ENCODE measurements at places on chromosomes 6 and 20.

- DNase-seq = no peak
These were observed 520.9 kb downstream of the CD83 start for GRCh38 chr6:14638435-14638905.

DNA sequence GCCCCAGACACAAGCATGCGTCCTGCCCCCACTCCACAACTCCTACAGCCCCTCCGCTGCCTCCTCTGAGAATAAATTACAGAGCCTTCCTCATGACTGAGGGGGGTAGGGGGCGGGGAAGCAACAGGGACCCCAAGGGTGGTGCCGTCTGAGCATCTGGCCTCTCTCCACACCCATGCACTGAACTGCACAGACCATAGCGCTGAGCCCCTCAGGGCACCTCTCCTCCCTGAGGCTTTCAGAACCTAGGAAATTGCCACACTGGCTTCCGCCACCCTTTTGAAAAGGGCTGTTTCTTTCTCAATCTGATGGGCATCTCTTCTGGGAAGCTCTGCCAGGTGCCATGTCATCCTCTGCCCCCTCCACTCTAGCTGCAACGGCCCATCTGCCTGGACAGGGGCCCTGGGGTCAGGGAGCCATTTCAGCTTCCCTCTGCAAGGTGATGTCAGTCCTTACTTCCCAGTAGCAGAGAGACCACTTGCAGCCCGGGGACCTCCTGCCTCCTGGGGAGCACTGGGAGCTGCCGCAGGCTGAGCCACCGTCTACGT lies 2.5 kb downstream of the CST7 start:
- DNase-seq = no peak

DNA sequence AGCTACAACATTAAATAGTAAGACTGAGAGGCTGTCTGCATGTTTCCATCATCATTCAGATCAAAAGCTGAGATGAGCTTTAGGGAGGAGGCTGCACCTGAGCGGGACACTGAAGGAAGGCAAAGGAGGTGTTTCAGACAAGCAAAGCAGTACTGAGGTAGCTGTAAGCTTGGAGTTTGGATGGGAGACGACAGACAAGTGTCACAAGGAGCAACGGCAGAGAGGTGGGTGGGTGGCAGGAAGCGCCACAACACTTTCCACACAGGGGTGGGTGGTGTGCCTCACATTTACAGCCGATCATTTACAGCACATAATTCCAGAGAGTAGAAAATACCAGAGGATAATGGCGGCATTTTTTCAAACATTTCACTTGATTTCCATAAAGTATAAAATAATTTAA lies 205.5 kb upstream of the SHLD1 start:
- no peak for DNase-seq

DNA sequence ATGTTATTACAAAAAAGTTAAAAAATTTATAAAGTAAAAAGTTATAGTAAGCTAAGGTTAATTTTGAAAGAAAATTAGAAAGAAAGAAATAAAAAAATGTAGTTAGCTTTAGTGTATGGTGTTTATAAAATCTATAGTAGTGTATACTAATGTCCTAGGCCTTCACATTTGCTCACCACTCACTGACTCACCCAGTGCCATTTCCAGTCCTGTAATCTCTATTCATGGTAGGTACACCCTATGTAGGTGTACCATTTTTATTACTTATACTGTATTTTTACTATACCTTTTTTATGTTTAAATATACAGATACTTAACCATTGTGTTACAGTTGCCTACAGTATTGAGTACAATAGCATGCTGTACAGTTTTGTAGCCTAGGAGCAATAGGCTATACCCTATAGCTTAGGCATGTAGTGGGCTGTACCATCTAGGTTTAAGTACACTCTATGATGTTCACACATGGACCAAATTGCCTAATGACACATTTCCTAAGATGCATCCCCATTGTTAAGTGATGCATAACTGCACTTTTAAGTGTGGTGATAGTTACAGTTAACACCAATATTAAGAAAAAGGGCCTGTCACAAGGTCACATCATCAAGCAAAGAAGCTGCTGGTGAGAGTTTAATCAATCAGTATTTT lies 8.0 kb downstream of the CD2AP start:
- DNase-seq = peak; percentile 14

- no peak for DNase-seq
These were observed 86.9 kb downstream of the LYRM4 start for GRCh38 chr6:5173810-5174209.

DNA sequence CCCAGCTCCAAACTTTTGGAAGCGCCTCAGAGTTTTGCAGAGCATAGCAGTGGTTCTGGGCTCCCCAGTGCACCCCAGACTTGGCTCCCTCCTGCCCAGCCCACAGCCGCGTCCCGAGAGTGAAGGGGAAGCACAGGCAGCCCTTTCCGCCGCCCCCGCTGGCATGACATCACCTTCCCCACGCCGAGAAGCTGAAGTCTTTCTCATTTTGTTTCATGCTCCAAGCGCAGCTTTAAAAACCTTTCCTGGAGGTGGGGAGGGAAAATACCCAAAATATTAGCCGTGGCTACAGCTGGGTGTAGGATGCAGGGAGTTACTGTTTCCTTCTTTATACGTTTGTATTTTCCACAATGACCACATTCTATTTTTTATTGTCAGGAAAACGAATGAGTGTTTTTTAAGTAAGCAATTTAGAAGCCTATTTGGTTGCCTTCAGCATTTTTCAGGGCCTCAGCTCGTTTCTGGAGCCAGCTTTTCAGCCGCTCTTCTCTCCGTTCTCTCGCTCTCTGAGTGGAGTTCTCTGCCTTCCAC lies 72.9 kb downstream of the SNX5 start:
- peak; percentile 54 for DNase-seq

DNA sequence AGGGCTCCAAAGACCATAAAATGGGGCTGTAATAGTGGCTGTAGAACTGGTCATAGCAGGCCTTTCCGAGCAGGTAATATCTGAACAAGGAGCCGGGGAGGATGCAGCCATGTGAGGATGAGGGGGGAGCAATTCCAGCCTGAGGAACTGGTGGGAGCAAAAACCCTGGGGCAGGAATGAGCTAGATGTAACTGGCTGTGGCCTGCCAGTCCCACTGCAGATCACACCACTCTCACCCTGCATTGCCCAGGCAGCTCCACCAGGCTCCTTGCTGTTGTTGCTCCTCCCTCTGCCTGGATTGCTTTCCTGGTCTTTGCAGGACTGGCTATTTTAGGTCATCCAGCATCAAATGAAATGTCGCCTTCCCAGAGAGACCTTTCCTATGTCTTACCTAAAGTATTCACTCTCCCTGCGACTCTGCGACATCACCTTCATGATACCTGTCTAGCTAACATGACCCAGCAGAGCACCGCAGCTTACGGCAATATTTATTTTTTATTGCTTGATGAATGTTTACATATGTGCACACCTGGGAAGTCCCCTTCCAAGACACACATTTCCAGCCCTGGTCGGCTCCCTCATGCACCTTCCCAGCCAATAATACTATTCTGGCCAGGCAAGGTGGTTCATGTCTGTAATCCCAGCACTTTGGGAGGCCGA lies 2.4 kb upstream of the ZFP64 start:
- no peak for DNase-seq

GRCh38 chr6:155313602-155314091 lies 637 bp downstream of the TFB1M start:
- DNase-seq = no peak

DNA sequence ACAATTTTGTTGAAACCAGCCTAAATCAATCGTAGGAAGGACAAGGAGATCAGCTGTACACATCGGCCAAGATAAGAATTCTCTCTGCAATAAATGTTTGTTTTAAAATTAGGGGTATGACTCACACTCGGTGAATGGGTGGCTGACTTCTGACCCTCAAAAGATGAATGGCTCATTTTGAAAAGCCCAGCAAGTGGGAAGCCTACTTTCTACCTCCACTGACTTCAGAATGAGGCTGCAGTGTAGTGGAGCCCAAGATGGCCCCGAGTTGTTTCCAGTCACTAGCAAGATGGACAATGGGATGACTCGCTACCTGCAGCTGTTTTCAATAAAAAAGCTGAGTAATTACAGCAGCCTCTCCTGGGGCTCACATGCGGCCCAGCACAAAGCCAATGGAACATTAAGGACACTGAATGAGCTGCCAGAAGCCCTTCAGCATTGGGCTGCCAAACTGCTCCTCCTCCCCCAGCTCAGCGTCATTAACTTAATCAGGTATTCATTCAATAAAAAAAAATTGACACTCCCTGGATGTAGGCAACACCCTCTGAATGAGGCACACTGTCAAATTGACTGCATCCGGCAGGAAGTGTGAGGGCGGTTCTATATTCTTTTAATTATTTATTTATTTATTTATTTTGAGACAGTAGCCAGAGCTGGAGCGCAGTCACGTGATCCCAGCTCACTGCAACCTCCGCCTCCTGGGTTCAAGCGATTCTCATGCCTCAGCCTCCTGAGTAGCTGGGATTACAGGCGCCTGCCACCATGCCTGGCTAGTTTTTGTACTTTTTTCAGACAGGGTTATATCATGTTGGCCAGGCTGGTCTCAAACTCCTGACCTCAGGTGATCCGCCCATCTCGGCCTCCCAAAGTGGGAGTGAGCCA lies 107.3 kb downstream of the GMPR start:
- peak; percentile 97 for DNase-seq

- peak; percentile 69 for DNase-seq
These were observed 58.7 kb downstream of the SNX5 start for GRCh38 chr20:17909869-17910321.

GRCh38 chr6:37695857-37696219 lies 1.8 kb downstream of the MDGA1 start:
- peak; percentile 35 for DNase-seq

DNA sequence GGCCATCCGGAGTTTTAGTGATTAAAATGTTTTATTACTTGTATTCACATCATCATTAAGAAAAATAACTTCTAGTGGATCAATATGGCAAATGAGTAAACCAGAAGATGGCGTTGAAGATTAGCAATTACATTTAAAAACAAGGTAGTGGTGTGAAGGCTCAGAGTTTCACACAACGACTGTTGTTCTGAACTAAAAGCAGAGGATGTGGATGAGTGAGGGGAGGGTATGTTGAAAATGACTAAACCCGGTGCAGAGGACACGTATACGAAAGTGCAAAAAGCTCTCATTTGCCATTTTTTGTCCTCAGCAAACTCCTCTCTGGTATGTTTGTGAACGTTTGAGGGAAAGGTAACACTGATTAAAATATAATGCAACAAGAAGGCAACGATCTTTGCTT lies 1.9 kb upstream of the IRF4 start:
- no peak for DNase-seq

DNA sequence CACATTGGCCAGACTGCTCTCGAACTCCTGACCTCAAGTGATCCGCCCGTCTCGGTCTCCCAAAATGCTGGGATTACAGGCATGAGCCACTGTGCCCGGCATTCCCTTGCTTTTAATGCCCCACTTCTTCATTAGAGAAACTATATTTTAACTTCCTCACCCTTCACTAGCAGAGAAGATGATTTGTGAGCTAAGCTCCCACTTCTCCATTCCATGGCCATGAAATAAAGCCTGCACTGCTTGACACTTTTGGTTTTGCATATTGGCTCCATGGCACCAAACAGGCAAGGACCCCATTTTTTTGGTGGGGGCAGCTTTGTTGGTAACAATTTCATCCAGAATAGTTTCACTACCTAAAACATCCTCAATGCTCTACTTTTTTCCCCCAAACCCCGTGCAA lies 145.3 kb downstream of the TFAP2B start:
- no peak for DNase-seq

GRCh38 chr6:42338744-42339222 lies 112.9 kb downstream of the TRERF1 start:
- DNase-seq = peak; percentile 94

DNA sequence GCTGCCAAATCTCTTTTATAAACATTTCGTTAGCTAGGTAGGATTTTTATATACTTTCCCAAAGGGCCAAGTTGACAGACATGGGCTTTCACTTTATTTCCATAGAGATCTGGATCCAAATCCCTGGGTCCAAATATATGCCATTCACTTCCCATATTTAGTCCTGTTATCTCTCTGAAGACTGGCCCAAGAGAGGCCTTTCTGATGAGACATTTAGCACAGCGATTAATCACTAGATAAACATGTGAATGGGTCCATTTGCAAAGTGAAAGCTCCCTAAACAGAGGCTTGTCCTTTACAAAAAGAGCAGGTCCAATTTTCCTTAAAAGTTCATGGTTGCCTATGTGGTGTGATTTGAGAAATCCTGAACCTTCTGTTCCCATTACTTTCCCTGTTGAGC lies 132.6 kb downstream of the TRMT11 start:
- no peak for DNase-seq

DNA sequence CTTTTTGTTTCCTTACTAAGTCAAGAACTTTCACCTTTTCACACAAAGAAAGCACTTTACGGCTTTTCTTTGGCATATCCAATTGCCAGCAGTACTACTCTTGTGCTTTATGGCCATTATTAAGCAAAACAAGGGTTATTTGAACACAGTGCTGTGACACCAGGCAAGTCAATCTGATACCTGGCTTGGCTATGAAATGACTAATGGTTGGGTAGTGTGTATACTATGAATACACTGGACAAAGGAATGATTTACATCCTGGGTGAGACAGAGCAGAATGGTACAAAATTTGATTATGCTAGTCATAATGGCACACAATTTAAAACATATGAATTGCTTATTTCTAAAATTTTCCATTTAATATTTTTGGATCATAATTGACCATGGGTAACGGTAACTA lies 22.1 kb upstream of the ADGRF1 start:
- no peak for DNase-seq

DNA sequence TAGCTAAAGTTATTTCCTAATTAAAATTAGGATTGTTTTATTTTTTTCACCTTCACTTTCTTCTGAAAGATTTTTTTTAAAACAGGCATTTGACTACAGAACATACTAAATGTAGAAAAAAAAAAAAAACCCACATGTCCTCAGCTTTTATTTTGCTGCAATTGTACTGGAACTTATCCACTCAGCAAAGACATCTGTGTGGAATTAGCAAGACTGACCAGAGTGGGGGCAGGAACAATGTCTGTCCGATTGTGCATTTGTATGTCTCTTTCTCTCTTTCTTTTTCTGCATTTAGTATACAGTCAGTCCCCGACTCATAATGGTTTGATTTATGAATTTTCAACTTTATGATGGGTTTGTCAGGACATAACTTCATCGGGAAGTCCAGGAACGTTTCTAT lies 77.3 kb downstream of the CHD6 start:
- DNase-seq = peak; percentile 44

- DNase-seq = no peak
These were observed 154.2 kb downstream of the ALDH8A1 start for GRCh38 chr6:134795691-134796090.

- DNase-seq = peak; percentile 37
These were observed 273.5 kb upstream of the RUNX2 start for GRCh38 chr6:45054610-45055009.

GRCh38 chr6:88045521-88046136 lies 2.0 kb upstream of the SPACA1 start:
- DNase-seq = no peak

- peak; percentile 94 for DNase-seq
These were observed 98.3 kb downstream of the SASH1 start for GRCh38 chr6:148440877-148441453.

DNA sequence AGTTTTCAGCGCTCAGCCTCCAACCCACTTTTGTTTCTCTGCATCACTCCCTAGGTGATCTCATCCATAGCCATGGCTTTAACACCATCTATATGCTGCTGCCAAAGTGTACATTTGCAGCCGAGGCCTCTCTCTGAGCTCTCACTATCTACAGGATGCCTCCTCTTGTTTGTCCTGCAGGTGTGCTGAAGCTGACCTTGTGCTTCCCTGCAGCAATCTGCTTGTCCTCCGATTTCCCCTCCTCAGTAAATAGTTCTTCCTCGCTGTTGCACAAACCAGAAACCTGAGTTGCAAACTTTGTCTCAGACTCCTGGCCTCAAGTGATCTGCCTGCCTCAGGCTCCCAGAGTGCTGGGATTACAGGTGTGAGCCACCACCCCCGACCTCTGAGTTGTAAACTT lies 3.7 kb upstream of the TXNDC5 start:
- no peak for DNase-seq

All from fibroblast of upper back skin (primary cell).